BJ (cell line): ENCODE measurements at places on chromosomes 12 and 14. TPM values are rescaled to one million over a fixed set of nuclear protein-coding genes. Genes with fewer than 3 reads are reported as not detected.

Gene ANKS1B
- polyA plus RNA-seq: 0.27 TPM in 2 replicates

DNA sequence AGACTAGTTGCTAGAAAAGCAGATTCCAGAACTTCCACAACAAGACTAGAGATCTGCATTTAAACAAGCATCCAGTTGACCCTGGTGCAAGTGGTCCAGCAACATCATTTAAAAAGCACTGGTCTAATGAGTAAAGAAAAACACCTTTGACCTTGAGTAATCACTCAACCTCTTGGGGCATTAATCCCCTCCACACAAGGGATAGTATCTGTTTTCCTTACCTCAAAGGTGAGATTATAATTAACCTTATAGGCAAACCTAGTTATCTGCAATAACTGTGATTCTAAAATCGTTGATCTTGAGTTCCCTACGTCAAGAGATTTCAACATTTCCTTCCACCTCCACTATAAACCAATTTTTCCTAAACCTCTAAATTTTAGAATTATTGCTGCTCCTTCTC lies 1.1 kb downstream of the KDM5A start:
- DNase-seq: no peak

Gene DTX1
- not detected in 2 replicates for polyA plus RNA-seq

DNA sequence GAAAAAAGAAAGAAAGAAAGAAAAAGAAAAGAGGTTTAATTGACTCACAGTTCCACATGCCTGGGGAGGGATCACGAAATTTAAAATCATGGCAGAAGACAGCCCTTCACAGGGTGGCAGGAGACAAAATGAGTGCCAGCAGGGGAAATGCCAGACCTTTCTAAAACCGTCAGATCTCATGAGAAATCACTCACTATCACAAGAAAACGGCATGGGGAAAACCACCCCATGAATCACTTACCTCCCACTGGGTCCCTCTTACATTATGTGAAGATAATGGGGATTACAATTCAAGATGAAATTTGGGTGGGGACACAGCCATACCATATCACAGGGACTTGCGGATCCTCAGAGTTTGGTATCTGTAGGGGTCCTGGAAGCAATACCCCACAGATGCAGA lies 16.3 kb upstream of the EGLN3 start:
- no peak for DNase-seq

GRCh38 chr12:109631302-109631701 lies 57.7 kb downstream of the MVK start:
- DNase-seq: no peak

DNA sequence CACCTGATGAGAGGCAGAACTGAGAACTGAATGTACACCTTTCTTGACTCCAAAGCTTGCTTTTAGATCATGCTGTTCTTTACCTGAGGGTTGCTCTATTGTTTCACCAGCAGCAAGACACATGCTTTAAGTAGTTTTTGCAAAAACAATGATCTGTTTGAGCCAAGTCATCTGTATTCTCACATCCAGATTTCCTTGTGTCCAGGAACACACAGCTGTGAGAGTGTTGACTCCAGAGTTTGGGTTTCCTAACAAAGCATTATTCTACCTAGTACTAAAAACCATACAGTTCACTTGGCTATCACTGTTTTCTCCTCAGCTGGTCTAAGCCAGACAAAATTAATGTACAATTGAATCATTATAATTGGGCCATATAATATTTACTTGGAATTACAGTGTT lies 120.4 kb downstream of the STAB2 start:
- DNase-seq: no peak

DNA sequence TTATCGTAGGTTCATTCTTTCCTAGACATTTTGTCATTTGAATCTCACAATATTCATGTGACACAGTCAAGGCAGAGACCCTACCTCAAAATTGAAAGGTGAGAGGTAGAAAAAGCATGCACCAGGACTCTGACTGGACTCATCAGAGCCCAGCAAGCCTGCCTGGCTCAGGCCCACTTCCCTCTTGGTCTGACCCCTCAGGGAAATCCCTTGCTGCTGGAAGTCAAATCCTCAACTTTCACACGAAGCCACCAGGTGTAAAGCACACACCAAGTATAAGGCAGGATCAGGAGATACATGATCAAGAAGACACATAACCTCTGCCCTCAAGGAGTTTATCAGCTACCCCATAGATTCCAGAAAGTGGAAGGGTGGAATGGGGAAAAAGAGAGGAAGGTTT lies 18.8 kb downstream of the NIN start:
- no peak for DNase-seq

- no peak for DNase-seq
These were observed 36.9 kb downstream of the NRDE2 start for GRCh38 chr14:90294872-90295271.

Gene NGB
- 0.05 TPM in 1 of 2 replicates, not detected in the other for polyA plus RNA-seq
